Erythroblast (primary cell): ENCODE measurements at places on chromosomes 11 and 22.

GRCh38 chr11:36436064-36436463, 74.0 kb downstream of the TRAF6 start:
- no peak for DNase-seq

DNA sequence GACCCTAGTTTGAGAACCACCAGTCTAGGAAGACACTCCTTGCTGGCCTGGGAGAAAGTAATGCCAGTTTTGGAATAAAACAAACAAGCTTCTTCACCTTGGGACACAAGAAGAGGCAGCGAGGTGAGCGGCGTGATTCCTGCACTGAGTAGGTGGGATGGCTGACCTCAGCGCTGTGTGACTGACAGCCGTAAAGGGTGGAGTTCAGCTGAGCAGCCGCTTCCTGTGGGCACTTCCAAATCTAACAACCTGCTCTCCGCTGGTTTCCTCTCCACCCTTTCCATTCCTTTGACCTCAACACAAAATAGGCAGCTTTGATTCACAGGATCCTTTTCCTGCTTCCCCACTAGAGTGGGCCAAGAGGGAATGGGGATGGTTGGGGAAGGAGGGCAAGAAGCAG, 45.8 kb downstream of the PC start:
- DNase-seq: no peak

DNA sequence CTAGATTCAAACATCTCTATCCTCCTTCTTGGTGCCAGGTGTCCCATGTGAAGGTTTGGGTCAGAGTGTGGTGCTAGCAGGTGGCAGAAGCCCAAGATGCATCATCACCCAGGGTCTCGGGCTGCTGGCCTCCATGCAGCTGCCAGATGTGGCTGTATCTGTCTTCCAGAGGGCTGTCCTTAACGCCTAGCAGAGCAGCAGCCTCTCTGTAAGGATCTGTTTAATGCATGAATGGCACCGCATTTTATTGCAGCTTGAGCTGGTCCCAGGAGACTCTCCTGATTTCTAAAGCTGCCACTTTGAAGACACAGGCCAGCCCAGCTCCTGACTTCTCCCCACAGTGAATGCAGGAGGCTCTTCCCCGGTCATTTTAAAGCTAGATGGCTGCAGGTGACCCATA, 26.3 kb downstream of the SLC1A2 start:
- DNase-seq: no peak

DNA sequence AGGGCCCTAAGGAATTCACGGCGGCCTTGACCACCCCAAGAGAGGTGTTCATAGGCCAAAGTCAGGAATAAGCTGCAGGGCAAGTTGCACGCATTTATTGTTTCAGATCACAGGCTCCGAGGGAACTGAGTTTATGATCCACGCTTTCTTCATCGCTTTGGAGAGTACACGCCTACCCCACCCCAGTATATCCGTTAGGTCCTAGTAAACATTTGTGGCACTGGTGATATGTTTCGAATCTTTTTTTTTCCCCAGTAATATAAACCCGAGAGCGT, 805 bp downstream of the GANAB start:
- peak; percentile 64 for DNase-seq

- DNase-seq: no peak
These were observed 58.7 kb upstream of the SLC5A12 start for GRCh38 chr11:26780376-26781085.

DNA sequence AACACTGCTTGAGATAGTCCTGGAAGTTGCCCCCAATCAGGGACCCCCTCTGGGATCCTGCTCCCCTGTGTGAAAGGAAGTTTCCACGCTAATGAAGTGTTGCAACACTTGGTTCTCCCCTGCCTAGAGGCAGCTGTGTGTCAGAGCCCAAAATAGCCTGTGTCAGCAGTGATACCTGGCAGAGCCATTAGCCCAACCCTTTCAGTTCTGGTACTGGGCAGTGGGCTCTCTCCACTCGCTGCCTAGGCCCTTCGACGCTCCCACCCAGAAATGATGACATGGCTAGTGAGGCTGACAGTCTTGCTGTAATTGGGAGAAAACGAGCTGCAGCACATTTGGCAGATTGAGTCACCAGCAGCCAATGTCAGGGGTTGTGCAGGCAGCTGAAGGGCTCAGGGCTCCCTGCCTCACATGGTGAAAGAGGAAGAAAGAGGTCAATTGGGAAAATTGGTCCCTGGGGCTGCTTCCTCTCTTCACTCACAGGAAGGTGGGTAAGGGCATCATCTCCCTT, 1.4 kb upstream of the NXF1 start:
- DNase-seq: no peak

GRCh38 chr11:77092382-77092781, 10.3 kb upstream of the OMP start:
- DNase-seq: no peak

GRCh38 chr11:19746086-19746485, 33.4 kb downstream of the NAV2 start:
- DNase-seq: no peak

GRCh38 chr22:46749682-46750529, 11.9 kb upstream of the CERK start:
- DNase-seq: no peak

DNA sequence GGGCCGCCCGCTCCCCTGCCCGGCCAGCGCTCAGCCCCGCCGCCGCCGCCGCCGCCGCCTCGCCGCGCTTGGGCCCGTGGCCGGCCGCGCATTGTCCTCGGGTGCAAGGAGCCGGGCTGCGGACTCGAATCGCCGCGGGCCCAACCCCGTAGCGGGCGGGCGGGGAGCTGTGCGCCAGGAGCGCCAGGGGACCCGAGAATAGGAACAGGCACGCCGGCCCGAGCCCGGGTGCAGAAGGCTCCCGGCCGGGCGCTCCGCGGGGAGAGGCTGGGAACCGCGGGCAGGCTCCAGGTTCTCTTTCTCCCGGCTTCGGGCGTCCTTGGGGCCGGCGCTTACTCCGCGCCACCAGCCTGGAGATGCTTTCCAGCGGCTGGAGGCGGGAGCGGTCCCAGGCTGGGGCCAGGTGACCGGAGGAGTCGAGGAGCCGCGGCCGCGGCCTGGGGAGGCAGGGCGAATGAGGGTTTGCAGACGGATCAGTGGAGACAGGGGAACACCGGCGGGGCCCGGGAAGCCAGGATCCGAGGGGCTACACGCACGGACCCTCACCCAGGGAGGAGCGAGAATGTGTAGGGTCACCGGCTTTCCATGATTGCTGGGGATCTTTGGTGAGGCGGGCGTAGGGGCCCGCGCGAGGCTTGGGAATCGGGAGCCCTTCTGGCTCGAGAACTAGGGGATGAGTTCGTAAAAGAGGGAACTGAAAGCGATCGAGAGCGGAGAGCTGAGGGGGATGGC, 726 bp downstream of the PKNOX2 start:
- no peak for DNase-seq

- no peak for DNase-seq
These were observed 1.2 kb downstream of the MYO7A start for GRCh38 chr11:77129069-77129841.

DNA sequence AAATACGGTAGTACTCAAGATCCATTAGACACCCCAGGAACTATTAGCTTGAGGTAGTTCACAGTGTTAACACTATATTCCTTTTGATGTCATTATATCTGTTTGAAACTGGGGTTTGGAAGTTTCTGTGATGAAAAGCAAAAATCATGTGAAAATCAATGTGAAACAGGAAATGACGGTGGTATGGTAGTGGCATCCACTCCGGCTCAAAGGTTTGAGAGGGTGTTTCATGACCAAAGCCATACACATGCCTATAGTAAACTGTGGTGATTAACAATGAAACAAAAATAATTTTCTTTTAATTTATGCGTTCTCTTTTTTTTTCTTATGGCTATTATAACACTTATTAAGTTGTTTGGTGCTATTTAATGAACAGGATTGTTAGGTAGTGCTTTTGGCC, 10.9 kb downstream of the RAB38 start:
- no peak for DNase-seq

GRCh38 chr11:76658231-76658630, 12.3 kb downstream of the LRRC32 start:
- no peak for DNase-seq

- DNase-seq: peak; percentile 79
These were observed 30.0 kb upstream of the CABP7 start for GRCh38 chr22:29689880-29690213.

DNA sequence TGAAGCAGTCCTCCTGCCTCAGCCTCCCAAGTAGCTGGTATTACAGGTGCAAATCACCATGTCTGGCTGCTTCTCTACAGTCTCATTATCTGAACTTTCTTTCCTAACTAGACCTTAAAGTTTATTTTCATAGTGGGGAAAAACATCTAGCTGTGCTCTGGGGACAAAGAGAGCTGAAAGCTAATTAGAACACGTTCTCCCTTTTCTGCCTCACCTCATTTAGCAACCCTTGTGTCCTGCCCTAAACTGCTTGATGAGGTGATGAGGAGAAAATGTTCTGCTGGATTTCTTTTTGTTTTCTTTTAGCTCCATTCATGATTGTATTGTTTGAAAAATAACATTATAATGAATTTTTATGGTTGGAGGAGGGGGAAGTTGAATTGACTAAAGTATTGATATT, 84.7 kb downstream of the YAP1 start:
- DNase-seq: no peak

- no peak for DNase-seq
These were observed 103.9 kb downstream of the DBX1 start for GRCh38 chr11:20056109-20056949.

DNA sequence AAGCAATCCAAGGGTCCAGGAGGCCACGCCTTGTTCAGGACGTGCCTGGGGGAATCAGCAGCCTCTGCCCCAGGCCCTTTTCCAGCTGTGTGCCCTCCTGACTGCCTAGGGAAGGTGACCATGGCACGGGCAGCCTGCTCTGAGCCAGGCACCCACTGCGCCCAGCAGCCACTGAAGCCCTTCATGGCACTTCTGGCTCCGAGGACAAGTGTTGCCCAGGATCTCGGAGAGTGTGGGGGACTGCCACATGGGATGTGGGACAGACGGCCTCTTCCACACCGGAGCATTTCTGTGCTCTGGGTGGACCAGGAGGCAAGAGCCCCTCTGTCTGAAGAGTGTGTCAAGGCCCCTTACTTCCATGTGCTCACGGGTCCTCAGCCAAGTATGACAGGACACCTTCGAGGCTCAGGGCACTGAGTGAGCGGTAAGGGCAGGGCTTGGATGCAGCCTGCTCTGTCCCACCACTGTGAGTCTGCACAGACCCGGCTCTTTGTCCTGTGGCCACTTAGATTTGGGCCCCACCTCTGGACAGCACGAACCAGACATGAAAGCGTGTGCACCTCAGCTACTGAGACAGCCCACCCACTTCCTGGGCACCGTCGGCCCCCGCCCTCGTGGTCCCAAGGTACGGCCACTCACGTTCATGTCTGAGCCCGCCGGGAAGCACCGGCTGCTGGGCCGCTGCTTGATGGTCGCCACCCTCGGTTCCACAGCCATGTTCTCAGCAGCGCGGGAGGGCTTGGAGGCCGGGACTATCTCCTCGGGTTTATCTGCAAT, 93.6 kb downstream of the CTTN start:
- DNase-seq: no peak

GRCh38 chr11:34160049-34160721, 54.8 kb downstream of the NAT10 start:
- DNase-seq: no peak

DNA sequence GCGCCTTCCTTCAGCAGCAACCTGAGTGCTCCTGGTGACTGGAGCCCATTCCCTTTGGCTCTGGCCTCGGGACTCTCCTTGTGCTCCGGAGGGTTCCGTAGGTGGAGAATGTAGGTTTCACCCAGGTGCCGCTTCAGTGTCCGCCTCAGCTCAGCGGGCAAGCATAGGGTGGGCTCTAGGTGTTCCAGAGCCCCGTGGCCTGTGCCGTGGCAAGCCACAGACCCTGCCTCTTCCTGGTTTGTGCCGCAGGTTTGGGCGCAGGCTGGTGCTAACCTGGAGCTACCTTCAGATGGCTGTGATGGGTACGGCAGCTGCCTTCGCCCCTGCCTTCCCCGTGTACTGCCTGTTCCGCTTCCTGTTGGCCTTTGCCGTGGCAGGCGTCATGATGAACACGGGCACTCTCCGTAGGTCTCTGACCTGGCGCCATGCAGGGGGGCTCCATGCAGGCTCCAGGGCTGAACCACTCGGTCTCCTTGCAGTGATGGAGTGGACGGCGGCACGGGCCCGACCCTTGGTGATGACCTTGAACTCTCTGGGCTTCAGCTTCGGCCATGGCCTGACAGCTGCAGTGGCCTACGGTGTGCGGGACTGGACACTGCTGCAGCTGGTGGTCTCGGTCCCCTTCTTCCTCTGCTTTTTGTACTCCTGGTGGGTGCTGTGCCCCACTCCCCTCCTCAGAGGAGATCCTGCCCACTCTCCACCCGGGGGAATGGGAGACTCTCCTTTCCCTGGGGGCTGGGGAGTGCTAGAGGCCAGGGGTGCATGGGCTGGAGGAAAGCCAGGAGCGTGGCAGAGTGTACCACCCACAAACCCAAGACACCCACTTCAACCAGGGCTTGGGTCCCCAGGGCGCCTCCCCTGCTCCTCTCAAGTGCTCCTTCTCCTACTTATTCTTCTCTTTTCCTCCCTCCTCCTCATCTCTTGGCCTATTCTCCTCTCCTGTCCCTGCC, 2.4 kb downstream of the SLC22A12 start:
- no peak for DNase-seq

- no peak for DNase-seq
These were observed 10.2 kb upstream of the TAB1 start for GRCh38 chr22:39389420-39389819.

- no peak for DNase-seq
These were observed 37.2 kb downstream of the OR2AG2 start for GRCh38 chr11:6734616-6735015.

- no peak for DNase-seq
These were observed 19.3 kb upstream of the MRGPRX2 start for GRCh38 chr11:19079643-19080440.

DNA sequence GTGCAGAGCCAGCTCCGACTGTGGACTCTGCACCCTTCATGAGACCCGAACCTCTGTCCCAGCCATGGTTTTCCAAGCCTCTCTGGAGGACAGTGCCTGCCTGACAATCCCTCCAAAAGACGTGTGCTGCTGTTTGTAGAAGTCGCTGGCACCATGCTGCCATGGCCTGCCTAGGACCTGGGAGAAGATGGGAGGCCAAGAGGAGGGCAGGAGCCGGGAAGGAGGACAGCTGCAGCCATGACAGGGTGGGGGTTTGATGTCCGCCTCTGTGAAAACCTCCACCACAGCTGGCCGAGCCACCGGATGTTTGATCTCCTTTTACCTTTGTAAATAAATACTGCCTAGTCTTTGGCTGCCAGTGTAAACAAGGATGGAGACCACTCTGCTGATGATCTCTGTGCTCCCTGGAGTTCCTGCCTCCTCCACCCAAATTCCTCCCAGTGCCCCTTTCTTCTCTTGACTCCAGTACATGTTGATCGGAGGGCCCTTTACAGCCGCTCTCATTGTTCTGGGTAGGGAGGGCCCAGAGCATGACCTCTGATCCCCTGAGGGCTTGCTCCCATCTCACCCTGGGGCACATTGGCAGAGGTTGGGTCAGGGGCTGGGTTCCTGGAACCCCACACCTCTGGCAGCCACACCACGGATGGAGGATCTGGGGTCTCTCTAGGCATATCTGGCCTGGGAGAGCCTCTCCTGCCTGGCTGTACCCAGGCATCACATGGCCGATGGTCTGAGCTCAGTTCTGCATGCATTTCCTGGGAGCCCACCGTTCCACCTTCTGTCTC, 66.9 kb downstream of the BCR start:
- DNase-seq: no peak

GRCh38 chr11:95671768-95672167, 117.8 kb downstream of the FAM76B start:
- no peak for DNase-seq
